Myometrial cell (primary cell): ENCODE measurements at places on chromosomes 7 and 10. TPM values are rescaled to one million over a fixed set of nuclear protein-coding genes. Genes with fewer than 3 reads are reported as not detected.

SPDYE5 gene
- not detected in 2 replicates for total RNA-seq

GJD4 gene
- not detected in 2 replicates for total RNA-seq

HMX3 gene
- total RNA-seq = not detected in 2 replicates

CFAP58 gene
- 0.35 TPM in 1 of 2 replicates, not detected in the other for total RNA-seq

CYP2E1 gene
- 0.18 TPM in 1 of 2 replicates, not detected in the other for total RNA-seq

MPP7 gene
- under 0.01 and 2.3 TPM in 2 replicates for total RNA-seq

FAM25G gene
- not detected in 2 replicates for total RNA-seq

JAZF1 gene
- 20.2 and 21.3 TPM in 2 replicates for total RNA-seq

FAM180A gene
- 1.7 and 5.1 TPM in 2 replicates for total RNA-seq

CPA5 gene
- total RNA-seq = not detected in 2 replicates

MEOX2 gene
- total RNA-seq = not detected in 2 replicates

SPACDR gene
- 0.86 TPM in 1 of 2 replicates, not detected in the other for total RNA-seq

TDRD1 gene
- 0.35 TPM in 1 of 2 replicates, not detected in the other for total RNA-seq

SFTPA1 gene
- not detected in 2 replicates for total RNA-seq

HNRNPH3 gene
- total RNA-seq = 18.1 and 24.2 TPM in 2 replicates

ANKRD22 gene
- total RNA-seq = 0.58 TPM in 1 of 2 replicates, not detected in the other

MRM2 gene
- total RNA-seq = 18.2 and 20.4 TPM in 2 replicates

OPN1SW gene
- total RNA-seq = not detected in 2 replicates

KLF6 gene
- total RNA-seq = 27.1 and 32.3 TPM in 2 replicates

MARVELD1 gene
- total RNA-seq = 55.3 and 63.4 TPM in 2 replicates

INA gene
- total RNA-seq = 1.2 and 1.7 TPM in 2 replicates

LRRC17 gene
- total RNA-seq = 104 and 108 TPM in 2 replicates

HOGA1 gene
- under 0.01 and 2.1 TPM in 2 replicates for total RNA-seq

SHH gene
- not detected in 2 replicates for total RNA-seq

ACTL6B gene
- total RNA-seq = not detected in 2 replicates

NUDT1 gene
- total RNA-seq = 73.5 and 81.0 TPM in 2 replicates

PRR15 gene
- 10.8 and 11.0 TPM in 2 replicates for total RNA-seq
